ENCODE measurements at places on chromosomes 16 and 17. TPM values are rescaled to one million over a fixed set of nuclear protein-coding genes. Genes with fewer than 3 reads are reported as not detected.

DNA sequence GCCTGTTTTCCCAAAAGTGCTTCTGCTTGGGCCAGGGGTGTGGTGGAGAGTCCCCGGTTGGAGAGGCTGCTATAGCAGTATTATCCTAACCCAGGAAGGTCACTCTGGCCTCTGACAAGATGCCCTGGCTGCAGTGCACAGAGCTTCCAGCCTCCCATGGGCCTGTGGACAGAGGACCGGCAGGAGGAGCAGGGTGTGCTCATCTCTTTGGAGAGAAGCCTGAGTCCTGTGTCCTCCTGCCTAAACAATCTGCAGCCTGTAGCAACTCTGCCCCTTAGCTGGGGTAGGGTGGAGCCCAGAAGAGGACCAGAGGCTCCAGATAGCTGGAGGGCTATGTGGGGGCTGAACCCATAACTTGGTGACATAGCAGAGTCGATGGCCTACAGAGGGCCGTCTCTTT lies 78.0 kb downstream of the MPRIP start:
- DNase-seq: no peak

DNA sequence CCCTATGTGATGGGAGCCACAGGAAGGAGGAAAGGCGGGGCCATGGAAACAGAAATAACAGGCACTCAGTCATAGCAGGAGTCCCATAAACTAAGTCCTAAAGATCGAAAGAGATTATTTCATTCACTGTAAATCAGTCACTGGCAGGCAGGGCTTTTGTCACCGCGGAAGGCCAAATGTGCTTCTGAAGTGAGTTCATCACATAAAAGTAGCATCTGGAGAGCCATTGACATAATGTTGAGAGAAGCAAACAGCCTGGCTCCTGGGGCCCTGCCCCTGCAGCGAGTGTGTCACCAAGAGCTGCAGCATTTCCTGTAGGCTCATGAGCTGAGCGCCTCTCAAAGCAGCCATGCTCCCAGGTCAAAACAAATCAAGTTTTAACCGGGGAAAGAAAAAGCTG lies 476.2 kb downstream of the HAPSTR1 start:
- no peak for DNase-seq

GRCh38 chr17:57943140-57943539 lies 12.1 kb downstream of the CUEDC1 start:
- DNase-seq: no peak

The RHBDF2 gene
- 15.4 TPM for total RNA-seq

GRCh38 chr17:2755891-2756724 lies 6.7 kb upstream of the CCDC92B start:
- DNase-seq: no peak

The TBC1D3C gene
- not detected for total RNA-seq

DNA sequence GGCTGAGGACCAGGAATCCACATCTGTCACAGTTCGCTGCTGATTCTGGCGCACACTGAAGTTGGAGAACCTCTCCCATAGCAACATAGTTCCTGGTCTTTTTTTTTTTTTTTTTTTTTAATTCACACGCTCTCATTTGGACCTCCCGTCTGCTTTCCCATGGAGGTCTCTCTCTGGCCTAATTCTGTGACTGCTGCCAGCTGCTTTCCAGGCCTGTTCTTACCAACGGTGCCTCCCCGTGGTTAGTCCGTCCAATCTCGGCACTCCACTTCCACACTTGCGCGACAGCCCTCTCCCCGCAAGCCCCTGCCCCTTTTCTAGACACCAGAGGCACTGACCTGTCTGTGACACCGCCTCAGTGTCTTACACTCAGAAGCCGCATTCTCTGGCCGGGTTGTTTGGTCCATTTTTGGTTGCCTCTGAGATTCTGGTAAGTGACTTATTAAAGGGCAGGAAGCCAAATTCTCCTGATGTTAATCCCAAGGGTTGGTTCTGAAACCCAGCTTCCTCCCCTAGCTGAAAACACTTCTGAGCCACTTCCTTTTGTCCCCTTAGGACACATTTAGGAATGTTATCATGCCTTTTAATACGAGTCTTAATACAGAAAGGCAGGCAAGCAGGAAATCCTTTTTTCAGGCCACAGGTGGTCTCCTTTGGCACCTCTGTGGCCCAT lies 1.1 kb upstream of the AKTIP start:
- peak; percentile 74 for DNase-seq

The KRTAP1-5 gene
- total RNA-seq: not detected
